ENCODE measurements at places on chromosomes 13 and 19.

DNA sequence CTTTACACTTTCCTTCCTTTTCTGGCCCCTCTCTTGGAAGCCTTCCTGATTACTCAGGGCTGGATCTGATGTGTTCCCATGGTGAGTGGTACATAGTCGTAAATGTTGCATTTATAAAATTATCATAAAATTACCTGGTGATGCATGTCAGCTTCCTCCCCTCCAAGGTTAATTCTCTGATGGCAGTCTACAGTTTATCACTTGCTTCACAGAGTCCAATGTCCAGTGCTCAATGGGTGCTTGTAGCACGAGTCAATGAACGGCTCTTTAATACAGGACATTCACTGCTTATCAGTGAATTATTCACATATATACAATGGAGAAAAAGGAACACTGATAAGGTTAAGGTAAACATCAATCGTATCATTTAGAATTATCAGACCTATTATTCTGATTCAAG lies 27.0 kb upstream of the OXGR1 start:
- DNase-seq: no peak

DNA sequence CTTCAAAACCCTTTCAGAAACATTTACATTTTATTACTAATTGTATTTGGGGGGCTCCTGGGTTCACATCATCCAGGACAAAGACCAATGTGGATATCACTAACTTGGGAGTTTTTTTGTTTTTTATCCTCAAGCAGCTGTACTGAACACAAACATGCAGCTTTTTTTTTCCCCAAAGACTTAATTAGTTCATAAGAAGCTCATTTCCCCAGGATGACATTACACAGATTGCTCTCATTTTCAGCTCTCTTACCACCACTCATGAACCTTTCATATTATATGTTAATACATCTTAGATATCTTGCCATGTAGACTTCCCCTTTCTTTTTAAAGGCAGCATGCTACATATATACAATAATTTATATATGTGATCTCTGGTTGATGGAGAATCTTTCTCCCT lies 118.7 kb upstream of the MAB21L1 start:
- no peak for DNase-seq

DNA sequence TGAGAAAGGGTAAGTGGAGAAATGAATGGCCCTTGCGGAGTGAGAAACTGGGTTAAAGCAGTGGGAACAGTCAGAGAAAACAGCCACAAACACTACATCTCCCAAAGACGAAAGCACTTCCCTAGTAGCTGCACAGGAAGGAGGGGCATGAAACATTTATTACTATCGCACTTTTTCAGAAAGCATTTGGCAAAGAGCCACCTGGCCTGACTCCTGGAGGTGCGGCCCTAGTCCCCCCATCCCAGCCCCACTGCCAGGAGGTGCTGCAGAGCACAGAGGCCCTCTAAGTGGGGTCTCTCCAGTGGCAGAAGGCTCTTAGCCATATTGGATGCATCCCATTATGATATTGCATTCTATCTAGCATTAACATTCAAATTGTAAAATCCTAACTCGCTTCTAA lies 55.8 kb downstream of the MTMR6 start:
- no peak for DNase-seq

DNA sequence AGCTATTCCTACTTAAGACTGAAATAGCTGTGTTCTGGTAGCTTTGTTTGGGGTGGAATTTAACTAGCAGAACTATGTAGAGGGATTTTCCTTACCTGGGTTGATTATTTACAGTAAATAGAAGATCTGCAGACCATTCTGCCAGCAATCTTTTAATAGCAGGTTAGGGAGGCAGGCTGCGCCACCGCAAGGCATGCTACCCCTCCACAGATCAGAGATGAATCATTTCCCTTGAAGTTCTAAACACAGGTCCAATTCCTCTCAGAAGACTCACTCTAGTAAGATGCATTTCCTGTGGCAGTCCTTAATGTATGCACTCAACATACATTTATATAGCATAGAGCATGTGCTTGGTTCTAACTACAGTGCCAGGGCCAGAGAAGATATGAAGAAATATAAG lies 109.0 kb downstream of the TNFRSF19 start:
- no peak for DNase-seq

GRCh38 chr19:49677901-49678674 lies 1.0 kb downstream of the PRMT1 start:
- peak; percentile 33 for DNase-seq

- DNase-seq: no peak
Observed at GRCh38 chr13:101178406-101178805, 237.9 kb downstream of the NALCN start.

DNA sequence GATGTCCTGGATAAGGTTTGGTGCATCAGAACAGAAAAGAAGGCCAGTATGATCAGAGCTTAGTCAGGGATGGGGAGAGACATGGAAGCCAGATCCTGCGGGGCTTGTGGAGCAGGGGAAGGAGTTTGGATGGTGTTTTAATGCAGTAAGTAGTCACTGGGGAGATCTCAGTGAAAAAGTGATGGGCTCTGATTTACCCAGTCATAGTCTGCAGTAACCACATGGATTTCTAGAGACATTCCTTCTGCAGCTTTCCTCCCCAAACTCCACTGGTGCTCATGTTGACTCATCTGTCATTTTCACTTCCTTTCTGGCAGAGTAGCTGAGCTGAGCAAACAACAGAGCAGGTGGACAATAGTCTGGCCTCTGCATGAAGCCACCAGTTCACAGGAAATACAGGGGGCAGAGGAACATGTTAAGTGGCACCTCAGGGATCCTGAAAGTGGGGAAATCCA lies 144.1 kb downstream of the DPF1 start:
- no peak for DNase-seq

DNA sequence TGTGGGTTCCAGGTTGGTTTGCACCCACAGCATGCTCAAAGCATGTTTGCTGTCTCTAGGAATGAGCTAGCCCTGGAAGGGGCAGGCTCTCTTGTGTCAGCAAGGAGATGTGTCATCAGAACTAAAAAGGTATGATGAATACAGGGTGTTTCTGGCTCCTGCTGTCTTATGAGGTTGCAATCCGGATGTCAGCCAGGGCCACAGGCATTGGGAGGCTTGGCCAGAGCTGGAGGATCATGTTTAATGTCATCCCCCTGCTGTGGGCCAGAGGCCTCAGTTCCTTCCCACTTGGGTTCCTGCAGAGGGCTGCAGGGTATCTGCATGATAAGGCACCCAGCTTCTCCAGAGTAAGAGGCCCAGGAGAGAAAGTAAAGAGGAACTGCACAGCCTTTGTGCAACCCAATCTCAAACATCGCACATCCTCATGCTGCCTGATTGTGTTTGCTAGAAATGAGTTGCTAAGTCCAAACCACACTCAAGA lies 193.6 kb downstream of the COL4A1 start:
- peak; percentile 65 for DNase-seq

GRCh38 chr13:85508683-85509329 lies 290.4 kb downstream of the SLITRK6 start:
- DNase-seq: no peak

DNA sequence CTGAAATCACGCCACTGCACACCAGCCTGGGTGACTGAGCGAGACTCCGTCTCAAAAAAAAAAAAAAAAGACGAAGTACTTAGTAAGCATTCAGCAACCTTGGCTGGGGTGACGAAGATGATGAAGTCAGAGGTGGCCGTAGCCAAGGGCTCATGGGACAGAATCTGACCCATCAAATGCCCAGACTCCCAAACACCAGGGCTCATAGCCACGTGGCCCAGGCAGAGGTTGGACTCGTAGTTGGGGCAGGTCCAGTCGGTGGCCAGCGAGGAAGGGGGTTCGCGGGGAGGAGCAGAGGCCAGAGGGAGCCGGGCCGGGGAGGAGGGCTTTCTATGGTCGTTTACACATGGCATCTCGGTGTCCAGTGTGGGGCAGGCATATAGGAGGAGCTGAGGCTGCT lies 52.1 kb upstream of the EHD2 start:
- no peak for DNase-seq

- DNase-seq: no peak
Observed at GRCh38 chr19:13077240-13077639, 25.4 kb downstream of the LYL1 start.

GRCh38 chr19:4094761-4095487 lies 28.2 kb upstream of the ZBTB7A start:
- DNase-seq: no peak

- DNase-seq: no peak
Observed at GRCh38 chr19:35061583-35062373, 20.3 kb downstream of the HPN start.

DNA sequence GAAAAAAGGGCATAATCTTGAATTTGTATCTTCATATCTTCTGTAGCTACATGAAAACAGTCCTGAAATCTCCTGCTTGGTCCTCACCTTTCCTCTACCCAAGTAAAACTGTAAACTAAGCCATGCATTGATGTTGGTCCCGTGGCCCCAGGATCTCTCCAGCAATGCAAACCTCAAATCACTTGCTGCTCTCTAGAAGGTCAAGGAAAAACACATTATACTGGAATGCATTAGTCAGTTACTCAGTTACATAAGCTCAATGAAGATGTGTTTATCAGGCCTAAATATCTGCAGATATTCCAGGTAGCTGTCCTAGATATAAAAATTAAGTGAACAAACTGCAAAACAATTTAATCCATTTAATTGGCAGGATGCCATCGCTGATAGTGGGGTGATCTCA lies 261.8 kb downstream of the ABCC4 start:
- DNase-seq: no peak

- no peak for DNase-seq
Observed at GRCh38 chr19:50332244-50333038, 3.3 kb upstream of the KCNC3 start.

GRCh38 chr13:21717817-21718216 lies 46.9 kb downstream of the FGF9 start:
- DNase-seq: no peak

DNA sequence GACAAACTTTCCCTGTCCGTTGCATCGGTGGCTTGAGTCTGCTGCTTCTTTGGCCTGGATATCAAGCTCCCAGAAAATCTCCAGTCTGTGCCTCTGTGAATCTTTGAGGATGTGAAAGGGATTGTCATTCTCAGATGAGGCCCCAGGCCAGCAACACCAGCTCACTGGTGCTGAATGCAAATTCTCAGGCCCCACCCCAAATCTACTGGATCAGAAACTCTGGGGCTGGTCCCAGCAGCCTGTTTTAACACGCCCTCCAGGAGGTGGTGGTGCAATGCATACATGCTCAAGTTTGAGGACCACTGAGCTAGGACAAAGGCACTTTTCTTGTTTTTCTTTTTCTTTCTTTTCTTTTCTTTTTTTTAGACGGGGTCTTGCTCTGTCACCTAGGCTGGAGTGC lies 23.6 kb downstream of the TNFSF11 start:
- no peak for DNase-seq

- DNase-seq: no peak
Observed at GRCh38 chr19:5147074-5147977, 178.4 kb downstream of the KDM4B start.

GRCh38 chr13:59318320-59318930 lies 845.3 kb downstream of the DIAPH3 start:
- peak; percentile 51 for DNase-seq

- DNase-seq: no peak
Observed at GRCh38 chr13:64428196-64428595, 2801.9 kb downstream of the PCDH9 start.

DNA sequence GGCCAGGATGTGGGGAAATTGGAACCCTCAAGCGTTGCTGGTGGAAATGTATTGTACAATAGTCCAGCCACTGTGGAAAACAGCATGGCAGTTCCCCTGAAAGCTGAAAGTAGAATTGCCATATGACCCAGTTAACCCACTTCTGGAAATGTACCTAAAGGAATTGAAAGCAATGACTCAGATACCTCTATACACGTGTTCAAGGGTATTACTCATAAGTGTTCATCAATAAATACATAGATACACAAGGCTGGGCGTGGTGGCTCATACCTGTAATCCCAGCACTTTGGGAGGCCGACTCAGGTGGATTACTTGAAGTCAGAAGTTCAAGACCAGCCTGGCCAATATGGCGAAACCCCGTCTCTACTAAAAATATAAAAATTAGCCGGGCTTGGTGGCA lies 71.9 kb upstream of the IRS2 start:
- no peak for DNase-seq

DNA sequence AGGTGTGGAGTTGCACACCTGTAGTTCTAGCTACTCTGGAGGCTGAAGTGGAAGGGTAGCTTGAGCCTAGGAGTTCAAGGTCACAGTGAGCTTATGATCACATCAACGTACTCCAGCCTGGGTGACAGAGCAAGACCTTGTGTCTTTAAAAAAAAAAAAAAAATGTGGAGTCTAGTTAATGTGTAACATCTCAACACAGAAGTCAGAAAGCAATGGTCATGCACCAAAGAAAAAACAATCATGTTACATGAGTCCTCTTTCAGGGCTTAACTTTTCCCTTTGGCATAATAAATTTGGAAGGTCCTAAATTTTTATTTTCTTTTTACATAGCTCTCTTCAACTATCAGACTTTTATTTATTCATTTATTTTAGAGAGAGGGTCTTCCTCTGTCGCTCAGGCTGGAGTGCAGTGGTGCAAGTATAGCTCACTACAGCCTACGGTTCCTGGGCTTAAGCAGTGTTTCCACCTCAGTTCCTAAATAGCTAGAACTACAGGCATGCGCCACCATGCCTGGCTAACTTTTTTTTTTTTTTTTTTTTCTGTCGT lies 22.3 kb downstream of the SETDB2 start:
- no peak for DNase-seq

DNA sequence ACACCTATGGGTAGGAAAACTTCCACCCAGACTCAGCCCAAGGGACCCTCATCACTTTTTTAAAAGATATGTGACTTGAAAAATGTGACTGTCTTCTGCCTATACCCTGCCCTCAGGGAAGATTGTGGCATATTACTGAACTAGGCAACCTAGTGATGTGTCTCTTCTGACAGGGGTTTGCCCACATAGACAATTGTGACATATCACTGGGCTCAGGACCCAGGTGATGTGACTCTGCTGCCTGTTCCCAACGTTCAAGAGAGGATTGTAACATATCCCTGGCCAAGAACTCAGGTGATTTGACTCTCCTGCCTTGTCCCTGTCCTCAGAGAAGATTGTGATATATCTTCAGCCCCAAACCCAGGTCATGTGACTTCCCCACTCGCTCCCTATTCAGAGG lies 86.3 kb upstream of the ZNF43 start:
- no peak for DNase-seq

GRCh38 chr19:42441049-42441445 lies 1.7 kb downstream of the CXCL17 start:
- peak; percentile 67 for DNase-seq

- no peak for DNase-seq
Observed at GRCh38 chr13:91031508-91031907, 316.0 kb upstream of the MIR17HG start.

GRCh38 chr13:32142956-32143375 lies 111.4 kb downstream of the FRY start:
- no peak for DNase-seq

DNA sequence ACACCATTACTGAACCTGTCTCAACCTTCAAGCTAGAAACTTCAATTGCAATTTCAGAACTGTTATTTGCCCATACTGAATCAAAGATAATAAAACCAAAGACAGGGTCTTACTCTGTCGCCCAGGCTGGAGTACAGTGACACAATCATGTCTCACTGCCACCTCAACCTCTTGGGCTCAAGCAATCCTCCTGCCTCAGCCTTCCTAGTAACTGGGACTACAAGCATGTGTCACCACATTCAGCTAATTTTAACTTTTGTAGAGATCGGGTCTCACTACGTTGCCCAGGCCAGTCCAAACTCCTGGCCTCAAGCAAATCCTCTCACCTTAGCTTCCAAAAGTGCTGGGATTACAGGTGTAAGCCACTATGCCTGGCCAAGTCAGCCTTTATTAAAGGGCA lies 143.4 kb downstream of the DIAPH3 start:
- DNase-seq: no peak

GRCh38 chr13:80802946-80803345 lies 462.0 kb upstream of the SPRY2 start:
- no peak for DNase-seq

Measured in GDM1 (cell line).